NCI-H1092 treated with DMSO at 0.1 percent for 48 hours (cell line): ENCODE measurements at places on chromosomes 4 and X.
A peak's percentile ranks its signal among the peaks of the same experiment; 100 is the strongest.

DNA sequence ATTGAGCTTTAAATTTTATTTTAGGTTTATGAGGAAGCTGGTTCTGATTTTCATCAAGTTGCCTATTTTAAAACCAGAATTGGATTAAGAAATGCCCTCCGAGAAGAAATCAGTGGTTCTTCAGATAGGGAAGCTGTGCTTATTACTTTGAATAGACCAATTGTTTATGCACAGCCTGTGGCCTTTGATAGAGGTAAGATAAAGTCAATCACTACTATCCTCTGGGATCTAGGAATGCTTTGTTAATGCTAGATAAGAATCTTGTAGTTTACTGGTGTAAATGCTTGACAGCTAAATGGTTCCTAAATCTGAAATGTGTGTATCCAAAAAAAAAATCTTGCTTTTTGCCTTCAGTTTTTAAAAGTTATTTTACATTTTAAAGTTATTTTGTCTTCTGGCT, 73.0 kb upstream of the ADAD1 start:
- no peak for DNase-seq

GRCh38 chrX:45750639-45751038, 550.0 kb upstream of the DIPK2B start:
- DNase-seq = no peak

GRCh38 chr4:26648260-26648659, 64.4 kb downstream of the TBC1D19 start:
- no peak for DNase-seq

DNA sequence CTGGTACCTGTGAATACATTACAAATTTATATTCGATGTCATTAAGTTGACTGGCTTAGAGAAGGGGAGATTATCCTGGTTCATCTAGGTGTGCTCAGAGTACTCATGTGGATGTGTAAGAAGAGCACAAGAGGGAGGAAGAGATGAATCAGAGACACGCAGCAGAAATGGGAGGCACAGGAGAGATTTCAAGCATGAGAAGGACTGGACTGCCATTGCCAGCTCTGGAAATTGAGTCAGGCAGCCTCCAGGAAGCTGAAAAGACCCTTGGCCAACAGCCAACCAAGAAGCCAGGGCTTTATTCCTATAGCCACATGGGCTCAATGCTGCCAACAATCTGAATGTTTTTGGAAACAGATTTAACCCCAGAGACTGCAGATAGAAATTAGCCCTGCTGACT, 1390.0 kb downstream of the STIM2 start:
- DNase-seq = no peak

DNA sequence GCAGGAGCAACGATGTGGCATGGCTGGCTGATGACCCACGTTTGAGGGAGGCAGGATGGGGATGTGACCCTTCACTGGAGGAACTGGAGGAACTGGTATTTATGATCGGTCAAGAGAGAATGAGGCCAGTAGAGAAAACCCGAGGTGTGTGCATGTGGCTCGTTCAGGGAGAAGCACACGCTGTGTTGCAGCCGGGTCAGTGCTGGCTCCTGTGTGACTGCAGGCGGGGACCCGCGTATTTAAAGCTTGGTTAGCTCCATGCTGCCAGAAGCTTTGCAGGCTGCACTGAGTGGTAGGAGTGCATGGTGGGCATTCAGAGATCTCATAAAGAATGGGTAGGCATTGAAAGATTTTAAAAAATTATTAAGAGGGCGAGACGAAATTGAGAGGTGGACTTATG, 52.1 kb downstream of the NELFA start:
- no peak for DNase-seq

GRCh38 chr4:128981377-128981776, 112.0 kb downstream of the SCLT1 start:
- no peak for DNase-seq

DNA sequence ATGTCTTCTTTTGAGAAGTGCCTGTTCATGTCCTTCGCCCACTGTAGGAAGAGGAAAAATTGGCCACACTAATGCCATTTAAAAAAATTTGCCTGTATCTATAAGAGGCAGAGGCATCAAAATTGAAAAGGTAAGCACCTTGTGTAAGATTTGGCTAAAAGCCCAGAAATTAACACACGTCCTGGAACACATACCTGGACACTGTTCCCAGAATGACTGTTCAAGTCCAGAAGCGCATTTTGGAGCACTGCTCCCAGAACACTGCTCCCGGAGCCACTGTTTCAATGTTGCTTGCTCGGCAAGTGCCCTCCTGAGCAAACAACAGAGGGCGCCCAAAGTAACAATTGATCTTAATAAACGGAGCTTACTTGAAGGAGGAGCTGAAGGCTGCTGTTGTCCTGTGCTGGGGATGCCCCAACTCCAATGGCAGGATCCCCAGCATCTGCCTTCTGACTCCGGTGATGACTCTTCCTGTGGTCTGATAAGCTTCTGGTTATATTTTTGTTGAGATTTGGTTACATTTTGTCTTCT, 1958.6 kb downstream of the C4orf33 start:
- DNase-seq = no peak

GRCh38 chr4:57091657-57092162, 18.5 kb downstream of the IGFBP7 start:
- no peak for DNase-seq

DNA sequence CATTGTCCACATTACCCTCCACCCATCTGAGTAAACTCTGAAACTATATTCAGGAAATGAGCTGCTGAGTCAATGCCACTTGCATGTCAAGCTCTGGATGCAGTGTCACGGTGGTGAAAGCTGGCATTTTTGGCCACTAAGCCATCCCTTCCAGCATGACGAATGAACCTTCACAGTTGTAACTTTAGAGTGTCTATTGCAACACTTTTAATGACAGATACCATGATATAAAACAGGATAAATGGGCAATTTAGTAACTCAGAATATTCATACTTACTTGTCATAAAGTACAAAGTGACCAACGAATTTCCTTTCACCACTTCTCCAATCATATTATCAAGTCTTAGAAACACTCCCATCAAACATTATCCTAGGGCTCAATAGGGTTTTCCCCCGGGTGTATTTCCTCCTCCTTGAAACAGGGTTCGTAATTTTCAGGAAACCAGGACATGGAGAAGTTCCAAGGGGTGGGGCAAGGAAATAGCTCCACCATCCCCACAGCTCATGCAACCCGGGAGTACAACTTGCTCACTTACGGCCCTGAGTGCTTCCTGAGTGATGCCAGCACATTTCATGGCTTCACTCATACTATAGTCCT, 73.1 kb downstream of the MTHFD2L start:
- DNase-seq = no peak

DNA sequence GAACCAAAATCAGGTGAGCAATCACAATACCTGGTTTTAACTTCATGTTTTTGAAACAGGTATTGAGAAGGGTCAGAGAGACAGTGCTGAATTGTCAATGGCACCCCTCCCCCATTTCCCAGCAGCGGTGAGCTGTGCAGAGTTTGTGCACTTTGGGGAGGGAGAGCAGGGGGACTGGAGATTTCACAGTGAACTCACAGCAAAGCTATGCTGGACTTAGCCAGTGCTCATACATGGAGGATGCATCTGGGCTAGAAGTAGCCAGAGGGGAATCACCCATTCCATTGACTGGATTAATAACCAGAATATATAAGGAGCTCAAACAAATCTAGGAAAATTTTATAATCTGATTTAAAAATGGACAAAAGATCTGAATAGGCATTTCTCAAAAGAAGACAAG, 612.6 kb downstream of the STPG2 start:
- no peak for DNase-seq

DNA sequence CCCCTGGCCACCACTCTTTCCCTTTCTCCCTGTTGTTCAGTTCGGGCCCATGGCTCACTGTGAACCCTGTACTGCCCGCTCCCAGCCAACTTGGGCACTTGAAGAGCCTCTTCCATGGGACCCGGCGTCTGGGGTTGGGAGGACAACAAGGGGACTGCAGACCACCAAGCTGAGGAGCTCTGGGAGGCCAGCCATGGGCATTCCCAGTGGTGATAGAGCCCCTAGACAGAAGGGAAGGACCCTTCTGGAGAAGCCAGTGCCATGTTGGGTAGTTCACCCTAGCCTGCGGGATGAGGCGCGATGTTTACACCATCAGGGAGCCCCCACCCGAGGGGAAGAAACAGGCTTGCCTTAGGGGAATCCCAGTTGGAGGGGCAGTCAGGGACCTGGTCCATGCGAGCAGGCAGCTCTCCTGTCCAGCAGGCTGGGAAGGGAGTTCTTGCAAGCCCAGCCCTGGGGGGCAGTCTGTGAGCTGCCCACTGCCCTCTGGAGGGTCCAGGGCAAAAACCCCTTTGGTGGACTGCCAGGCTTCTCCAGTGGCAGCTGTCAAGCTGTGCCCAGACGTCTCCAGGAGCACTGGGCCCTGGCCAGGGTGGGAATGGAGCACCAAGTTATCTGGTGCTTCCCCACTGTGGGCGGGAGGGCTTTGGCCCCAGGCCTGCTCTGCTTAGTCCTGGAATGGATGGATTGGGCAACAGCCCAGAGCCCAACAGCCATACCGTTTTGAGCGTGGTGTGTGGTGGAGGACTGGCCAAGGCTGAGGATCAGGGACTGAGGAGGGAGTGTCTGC, 23.7 kb upstream of the UBA1 start:
- no peak for DNase-seq

DNA sequence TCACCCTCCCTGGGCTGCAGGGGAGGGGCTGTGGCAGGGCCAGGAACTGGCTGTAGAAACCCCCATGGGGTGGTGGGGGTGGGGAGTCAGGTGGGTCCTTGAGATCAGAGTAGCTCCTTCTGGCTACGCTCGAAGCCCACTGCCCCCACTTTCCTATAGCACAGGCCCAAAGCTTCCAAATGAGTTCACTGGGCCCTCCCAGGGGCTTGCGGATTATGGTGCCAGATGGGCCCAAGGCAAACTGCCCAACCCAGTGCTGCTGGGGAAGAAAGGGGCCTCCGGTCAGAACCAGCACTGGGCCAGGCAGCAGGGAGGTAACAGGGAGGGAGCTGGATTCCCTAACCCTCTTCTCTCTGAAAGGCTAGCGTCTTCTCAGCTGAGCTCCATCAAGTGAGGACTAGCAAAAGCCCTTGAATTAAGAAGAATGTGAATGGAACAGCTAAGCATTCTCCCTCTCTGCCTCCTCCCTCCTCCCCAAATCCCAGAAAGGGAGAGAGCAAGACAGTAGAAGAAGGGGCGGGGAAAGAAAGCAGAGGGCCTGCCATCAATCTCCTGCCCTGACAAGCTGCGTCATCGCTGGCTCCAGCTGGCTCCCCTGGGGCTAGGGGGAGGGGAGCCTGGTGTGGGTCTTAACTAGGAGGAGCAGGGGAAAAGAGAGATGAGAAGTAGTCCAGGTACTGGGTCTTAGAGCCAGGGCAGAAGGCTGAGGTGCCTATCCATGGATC, 34.7 kb downstream of the FRMPD3 start:
- DNase-seq = no peak

- no peak for DNase-seq
These were observed 6.6 kb downstream of the SMS start for GRCh38 chrX:21946925-21947641.

- DNase-seq = peak; percentile 1
These were observed 732 bp downstream of the SULT1E1 start for GRCh38 chr4:69859140-69859685.

DNA sequence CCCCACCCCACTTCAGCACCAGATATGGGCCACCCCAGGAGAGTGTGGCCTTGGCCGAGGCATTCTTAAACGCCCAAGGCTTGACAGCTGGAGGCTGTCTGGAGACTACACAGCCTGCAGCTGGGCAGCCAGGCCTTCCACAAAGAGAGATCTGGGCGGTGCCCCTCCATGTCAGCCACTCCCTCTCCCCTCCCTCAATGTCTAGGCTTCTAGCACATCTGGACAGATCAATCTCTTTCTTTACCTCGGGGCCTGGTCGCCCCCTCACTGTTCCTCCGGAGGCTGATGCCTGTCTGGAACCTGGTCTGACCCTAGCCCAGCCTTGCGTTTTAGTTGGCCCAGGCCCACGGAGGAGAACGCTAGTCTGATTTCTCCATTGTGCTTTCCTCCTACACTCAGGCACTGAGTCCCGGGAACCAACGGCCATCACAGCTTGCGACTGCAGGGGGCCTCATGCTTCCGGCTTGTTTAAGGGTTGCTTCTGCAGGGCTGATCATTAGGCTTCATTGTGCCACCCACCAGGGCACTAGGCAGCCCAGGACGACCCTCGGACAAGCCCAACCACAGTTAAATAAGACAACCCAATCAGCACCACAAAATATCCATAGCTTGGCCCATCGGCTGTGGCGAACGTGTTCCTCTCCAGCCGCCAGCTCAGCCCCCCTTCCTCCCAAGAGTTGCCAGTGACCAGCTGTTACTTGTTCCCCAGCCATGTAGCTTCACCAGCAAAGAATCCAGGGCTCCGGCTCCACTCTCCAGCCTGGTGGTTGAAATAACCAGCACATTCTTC, 200.6 kb downstream of the BCOR start:
- peak; percentile 52 for DNase-seq

DNA sequence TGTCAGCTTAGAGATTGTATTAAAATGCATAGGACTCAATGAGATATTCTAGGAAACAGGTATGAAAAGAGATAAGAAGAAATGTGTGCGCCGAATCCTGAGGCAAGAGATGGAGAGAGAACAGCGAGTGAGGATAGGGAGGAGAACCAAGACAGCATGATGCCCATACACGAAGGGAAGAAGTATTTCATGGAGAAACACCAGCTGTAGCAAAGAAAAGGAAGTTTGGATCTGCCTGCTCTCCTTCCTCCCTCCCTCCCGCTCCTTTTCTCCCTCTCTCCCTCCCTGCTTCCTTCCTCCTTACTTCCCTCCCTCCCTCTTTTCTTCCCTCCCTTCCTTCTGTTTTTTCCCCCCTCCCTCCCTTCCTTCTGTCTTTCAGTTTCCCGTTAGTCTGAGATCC, 318.6 kb upstream of the TAPT1 start:
- no peak for DNase-seq

DNA sequence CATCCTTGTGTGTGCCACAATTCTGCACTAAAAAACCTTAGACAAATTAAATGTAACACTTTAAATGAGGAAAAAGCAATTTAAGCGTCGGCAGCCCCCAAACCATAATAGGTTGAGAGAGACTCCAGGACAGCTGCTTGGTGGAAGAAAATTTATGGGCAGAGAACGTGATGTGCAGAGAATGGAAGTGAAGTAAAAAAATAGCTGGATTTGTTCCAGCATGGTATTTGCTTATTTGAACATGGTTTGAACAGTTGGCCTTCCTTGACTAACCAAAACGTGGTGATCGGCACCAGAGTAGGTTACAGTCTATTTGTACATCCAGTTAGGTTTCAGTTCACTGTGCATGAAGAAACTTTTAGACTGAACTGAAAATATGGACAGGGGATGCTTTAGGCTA, 343.0 kb upstream of the CPEB2 start:
- peak; percentile 44 for DNase-seq

GRCh38 chr4:87038837-87039615, 104.2 kb downstream of the AFF1 start:
- peak; percentile 68 for DNase-seq

DNA sequence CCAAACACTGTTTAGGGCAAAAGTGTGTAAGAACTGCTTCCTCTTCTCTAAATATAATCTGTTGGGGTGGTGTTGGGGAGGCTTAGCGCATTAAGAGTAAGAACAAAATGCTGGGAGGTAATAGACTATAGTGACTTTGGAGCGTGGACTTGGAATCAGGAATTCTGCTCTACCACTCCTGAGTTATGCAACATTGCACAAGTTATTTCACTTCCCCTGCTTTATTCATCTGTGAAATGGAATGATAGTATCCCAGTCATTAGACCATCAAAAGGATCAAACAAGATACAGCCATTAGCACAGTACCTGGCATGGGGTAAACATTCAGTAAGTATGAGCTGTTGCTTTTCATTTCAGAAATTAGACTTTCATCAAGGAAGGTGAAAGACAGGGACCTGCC, 58.7 kb downstream of the IGFBP7 start:
- DNase-seq = no peak
